ENCODE measurements at places on chromosomes 7 and 10.

GRCh38 chr10:112365014-112365432 lies 8.9 kb upstream of the ACSL5 start:
- DNase-seq = no peak

GRCh38 chr7:112084520-112084971 lies 121.7 kb downstream of the DOCK4 start:
- DNase-seq = peak; percentile 78

- no peak for DNase-seq
Measured at GRCh38 chr7:117247809-117248208, 75.0 kb downstream of the WNT2 start.

DNA sequence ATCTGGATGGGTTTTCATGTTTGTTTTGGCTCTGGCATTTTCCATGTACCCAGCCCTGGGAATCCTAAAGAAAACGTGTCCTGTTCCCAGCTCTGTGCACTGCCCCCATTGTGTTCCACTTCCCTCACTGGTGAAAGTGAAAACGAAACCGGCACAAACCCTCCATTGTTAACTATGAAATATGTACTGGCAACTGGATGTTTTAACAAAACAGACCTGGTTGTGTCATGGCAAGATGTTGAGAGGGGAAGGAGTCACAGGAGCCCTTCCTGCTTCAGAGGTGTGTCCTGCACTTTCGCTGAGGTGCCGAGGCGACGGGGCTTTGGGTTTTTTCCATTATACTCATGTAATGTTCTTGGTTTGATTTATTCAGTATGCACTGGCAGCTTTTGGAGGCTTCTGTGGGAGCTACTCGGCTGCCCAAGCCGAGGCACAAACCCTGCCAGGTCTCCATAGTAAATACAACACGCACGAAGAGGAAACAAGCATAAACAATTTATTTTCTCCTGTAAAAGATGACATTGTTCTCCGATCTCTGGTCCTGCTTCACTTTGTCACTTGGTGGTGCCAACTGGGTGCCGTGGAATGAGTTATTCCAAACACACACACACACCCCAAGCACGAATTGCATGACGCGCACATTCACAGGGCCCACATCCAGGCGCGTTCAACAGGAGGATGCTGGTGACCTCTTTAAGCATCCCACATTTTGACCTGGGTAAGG lies 118.2 kb downstream of the CDK6 start:
- peak; percentile 52 for DNase-seq

DNA sequence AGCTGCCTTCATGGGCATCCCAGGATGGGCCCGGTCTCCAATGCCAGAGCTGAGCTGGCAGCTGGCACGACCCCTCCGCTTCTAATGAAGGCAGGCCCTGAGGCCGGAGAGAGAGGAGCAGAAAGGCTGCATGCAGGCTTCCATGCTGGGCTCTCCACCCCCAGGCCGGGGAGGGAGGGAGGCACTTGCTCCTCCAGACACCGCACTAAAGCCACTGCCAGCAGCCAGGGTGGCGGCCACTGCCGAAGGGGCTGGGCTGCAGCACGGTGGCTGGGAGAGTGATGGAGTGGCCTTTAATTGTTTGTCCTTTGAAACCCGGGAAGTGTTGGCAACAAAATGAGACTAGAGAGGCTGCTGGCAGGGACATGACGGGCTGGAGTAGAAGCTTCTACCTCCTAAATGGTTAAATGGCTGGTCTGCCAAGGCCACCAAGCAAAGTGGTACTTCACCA lies 236.5 kb downstream of the SKAP2 start:
- no peak for DNase-seq

DNA sequence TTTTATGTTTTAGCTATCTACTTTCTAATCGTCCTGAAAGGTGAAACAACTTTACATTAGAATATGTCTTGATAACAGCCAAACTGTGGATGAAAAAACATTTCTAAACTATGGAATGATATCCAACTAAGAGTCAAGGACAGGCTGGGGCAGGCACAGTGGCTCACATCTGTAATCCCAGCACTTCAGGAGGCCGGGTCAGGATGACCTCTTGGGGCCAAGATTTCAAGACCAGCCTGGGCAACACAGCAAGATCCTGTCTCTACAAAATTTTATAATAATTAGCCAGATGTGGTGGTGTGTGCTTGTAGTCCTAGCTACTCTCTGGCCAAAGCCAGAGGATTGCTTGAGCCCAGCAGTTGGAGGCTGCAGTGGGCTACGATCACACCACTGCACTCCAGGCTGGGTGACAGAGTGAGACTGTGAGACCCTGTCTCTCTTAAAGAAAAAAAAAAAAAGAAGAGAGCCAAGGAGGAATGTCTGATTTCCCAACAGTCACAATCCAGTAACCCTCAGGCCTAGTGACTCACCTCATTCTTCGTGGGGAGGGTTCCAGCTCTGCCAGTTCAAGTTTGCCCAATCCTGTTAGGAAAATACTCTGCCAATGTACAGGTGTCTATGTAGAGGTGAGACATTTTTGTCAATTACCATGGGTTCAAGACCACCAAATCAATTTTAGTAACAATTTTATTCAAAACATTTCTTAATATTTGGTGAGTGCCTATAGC lies 14.6 kb upstream of the FZD1 start:
- peak; percentile 73 for DNase-seq

GRCh38 chr10:128028508-128029289 lies 97.5 kb downstream of the MKI67 start:
- DNase-seq = no peak

DNA sequence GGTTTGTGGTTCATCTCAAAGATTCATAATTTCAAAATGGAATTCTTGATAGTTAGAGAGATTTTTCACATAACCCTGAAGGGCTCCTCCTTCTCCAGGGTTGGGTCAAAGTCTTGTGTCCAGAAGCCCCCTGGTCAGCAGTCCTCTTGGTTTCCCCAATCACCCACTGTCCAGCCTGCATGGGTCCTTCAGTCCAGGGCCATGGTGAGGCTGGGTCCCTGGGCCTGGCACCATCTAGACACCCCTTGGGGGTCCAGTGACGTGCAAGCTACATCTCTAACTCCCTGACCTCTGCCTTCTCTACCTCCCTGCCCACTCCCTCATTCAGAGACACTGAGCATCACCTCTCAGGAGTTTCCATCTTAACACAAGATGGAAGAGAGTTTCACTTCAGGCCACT lies 26.1 kb downstream of the ANXA8 start:
- DNase-seq = no peak

GRCh38 chr7:107079212-107079940 lies 34.9 kb downstream of the PRKAR2B start:
- no peak for DNase-seq

DNA sequence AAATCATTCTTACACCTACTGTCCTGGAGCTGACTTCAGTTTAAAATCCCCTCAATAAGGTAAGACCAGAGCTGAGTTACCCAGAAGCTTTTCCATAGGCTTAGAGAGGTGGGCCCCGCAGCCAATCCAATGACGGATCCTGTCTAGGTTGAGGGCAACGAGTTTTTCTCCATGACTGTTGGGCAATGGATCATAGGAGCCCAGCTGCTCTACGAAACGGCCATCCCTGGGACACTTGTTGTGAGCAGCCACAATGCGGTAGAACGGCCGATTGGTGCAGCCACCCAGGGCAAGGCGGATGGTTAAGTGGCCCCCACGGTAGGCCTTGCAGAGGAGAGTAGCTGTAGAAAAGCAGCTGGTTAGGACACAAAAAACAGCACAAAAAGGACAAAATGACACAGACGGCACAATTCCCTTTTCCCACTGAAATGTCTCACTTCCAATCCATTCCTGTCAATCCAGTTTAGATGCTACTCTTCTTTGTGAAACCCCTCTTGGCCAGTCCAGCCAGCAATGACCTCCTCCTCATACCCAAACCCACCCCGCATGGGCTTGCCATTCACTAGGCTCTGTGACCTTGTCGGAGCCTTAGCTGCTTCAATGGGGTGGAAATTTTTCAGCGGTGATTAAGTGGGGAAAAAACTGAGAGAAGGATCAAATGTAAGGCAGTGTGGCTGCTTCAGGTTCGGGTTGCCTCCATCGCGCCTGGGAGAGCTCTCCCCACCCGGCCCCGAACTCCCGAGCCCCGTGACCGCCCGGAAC lies 580 bp downstream of the MRPS16 start:
- peak; percentile 41 for DNase-seq

DNA sequence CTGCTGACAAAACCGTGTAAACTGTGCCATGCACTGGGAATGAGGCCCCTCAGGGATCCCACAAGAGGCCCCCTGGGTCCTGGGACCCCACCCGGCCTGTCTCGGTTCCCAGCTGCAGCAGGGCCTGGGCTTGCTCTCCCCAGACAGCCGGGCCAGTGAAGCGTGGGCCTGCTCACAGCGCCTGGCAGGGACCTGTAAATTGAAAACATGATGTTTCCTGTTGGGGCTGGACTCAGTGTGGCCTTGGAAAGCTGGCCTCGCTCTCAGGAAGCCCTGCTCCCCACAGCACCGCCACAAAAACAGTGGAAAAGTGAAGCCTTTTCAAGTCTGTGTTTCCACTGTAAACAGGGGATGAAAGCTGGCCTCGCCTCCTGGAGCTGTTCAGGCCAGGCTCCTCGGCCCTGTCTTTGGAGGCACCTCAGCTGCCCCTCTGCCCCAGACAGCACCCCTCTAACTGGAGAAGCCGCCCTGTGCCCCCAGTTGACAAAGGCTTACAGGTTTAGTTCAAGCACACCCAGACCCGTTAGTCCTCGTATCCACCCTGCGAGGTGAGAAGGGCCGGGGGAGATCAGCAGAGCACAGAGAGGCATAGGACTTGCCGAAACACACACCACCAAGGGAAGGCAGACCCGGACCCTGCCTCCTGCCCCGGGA lies 108.3 kb downstream of the ZMIZ1 start:
- DNase-seq = peak; percentile 53

- no peak for DNase-seq
Measured at GRCh38 chr10:102419269-102420180, 940 bp upstream of the PSD start.

- DNase-seq = no peak
Measured at GRCh38 chr7:130506358-130506757, 14.5 kb downstream of the MEST start.

DNA sequence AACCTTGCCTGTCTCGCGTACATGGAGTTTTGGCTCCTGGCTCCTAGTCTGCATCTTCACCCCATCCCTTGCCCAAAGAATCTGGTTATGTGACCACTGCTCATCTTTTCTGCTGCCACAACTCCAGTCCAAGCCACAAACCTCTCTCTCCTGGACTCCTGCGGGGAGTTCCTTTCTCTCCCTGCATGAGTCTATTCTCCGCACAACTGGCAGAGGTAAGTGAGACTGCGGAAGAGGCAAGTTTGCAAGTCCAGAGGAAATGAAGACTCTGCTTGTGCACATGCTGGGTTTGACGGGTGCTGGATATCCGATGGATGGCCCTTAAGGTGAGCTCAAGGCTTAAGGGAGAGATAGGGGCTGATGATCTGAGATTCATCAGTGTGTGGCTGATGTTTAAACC lies 61.0 kb downstream of the TRUB1 start:
- DNase-seq = no peak

GRCh38 chr10:81009296-81009695 lies 471.6 kb downstream of the SH2D4B start:
- DNase-seq = no peak

- no peak for DNase-seq
Measured at GRCh38 chr10:79275431-79275851, 71.8 kb upstream of the PPIF start.

DNA sequence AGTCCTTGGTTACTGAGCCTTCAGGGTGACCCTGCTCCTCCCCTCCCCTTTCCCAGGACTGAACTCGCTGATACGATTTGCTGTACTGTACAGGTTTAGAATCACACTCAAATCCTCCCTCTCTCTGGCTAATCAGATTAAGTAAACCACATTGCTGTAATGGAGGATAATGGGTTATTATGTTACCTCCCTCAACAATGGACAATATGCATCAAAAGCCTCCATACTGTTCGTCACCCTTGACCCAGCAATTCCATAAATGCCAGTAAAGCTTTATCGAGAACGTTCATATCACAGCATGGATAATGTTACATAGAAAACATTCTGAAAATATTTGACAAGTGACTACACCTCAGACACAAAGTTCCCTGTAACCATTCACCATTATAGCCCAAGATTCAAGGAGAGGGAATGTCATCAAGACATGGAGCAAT lies 61.7 kb downstream of the FAM107B start:
- peak; percentile 61 for DNase-seq

GRCh38 chr7:101595246-101595645 lies 33.9 kb downstream of the MYL10 start:
- DNase-seq = no peak

GRCh38 chr7:27167916-27168264 lies 2.6 kb upstream of the HOXA9 start:
- DNase-seq = no peak

GRCh38 chr7:73668103-73668885 lies 663 bp downstream of the VPS37D start:
- DNase-seq = peak; percentile 18

GRCh38 chr7:44291733-44292419 lies 33.5 kb downstream of the CAMK2B start:
- no peak for DNase-seq

DNA sequence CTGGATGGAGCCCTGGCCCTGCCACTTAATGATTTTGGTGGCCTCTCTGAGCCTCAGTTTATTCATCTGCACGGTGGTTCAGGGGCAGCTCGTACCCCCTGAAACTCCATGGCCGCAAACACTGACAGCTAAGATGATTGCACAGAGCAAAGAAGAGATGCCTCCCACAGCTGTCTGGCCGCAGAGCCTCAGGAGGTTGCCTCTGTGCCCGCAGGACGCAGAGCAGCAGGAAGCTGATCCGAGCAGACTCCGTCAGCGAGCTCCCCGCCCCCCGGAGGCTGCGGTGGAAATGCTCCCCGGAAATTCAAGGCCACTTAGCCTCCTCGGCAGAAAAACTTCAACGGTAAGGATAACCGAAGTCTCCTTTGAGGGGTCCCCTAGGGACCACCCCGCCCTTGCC lies 30.2 kb upstream of the C10orf53 start:
- peak; percentile 64 for DNase-seq

DNA sequence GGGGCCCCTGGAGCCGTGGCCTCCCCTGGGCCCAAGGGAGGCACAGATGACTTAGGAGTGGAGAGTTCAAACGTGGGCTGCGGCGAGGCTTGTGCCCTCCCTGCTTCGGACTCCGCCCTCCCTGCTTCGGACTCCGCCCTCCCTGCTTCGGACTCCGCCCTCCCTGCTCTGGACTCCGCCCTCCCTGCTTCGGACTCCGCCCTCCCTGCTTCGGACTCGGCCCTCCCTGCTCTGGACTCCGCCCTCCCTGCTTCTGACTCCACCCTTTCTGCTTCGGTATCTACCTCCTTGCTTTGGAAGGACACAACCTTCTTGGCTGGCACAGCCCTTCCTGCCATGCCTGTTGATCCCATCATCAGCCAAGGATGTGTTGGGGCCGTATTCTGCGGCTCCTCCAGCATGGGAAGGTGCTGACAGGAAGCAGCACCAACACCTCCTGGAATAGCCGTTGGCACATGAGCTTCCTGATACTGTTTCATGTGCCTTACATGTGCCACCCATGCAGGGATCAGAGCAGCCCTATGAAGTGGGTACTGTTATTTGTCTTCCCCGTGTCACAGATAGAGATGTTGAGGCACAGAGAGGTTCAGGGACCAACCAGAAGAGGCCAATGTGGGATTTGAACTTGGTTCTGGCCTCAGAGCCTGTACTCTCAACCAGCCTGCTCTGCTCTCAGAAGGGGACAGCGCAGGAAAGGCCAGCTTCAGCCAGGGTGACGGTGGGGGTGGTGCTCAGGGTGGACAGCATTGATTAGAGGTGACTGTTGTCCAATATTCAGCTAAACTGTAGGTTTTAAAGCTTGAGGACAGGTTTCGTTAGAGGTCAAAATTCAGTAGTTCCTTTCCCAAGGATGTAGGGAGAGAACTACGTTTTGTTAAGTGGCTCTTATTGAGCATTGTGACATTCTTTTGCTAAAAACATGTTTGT lies 114.5 kb downstream of the NKX6-2 start:
- DNase-seq = no peak
